ENCODE measurements at places on chromosomes 2 and 18. TPM values are rescaled to one million over a fixed set of nuclear protein-coding genes. Genes with fewer than 3 reads are reported as not detected.

Gene DSC3
- 0.23 TPM for total RNA-seq

Gene NTSR2
- 0.15 TPM for total RNA-seq

Gene MDH1B
- 0.85 TPM for total RNA-seq

Gene PDE11A
- total RNA-seq = not detected

Gene OTOS
- not detected for total RNA-seq

Gene VWA3B
- total RNA-seq = not detected

Gene DYNC2LI1
- total RNA-seq = 8.5 TPM

Gene COL4A4
- total RNA-seq = 0.13 TPM

Gene GKN2
- not detected for total RNA-seq

Gene CYRIA
- total RNA-seq = 0.13 TPM

Gene TBR1
- total RNA-seq = not detected

Gene TTLL4
- 45.6 TPM for total RNA-seq

Gene CFAP221
- not detected for total RNA-seq

Gene SLC30A3
- total RNA-seq = 0.59 TPM

Gene MTX2
- 28.7 TPM for total RNA-seq

Gene SPAST
- 37.8 TPM for total RNA-seq

Gene STAT4
- 0.05 TPM for total RNA-seq

Gene HOXD1
- 0.18 TPM for total RNA-seq

Gene NETO1
- not detected for total RNA-seq

Gene ZNG1B
- 37.1 TPM for total RNA-seq

Gene CD8A
- 0.41 TPM for total RNA-seq

Gene GCKR
- 0.33 TPM for total RNA-seq

Gene POTEC
- total RNA-seq = not detected

Gene EMILIN1
- total RNA-seq = 0.31 TPM

Gene CNDP1
- total RNA-seq = not detected

Gene MAP3K19
- total RNA-seq = not detected

Gene PJVK
- total RNA-seq = 3.7 TPM

Gene FEV
- total RNA-seq = not detected

Gene CELF4
- total RNA-seq = not detected

Gene TDRD15
- total RNA-seq = not detected

Gene CRACDL
- total RNA-seq = 2.4 TPM

Gene ITPRID2
- 261 TPM for total RNA-seq

Gene RFTN2
- total RNA-seq = not detected

Gene SPOPL
- 21.8 TPM for total RNA-seq

Gene GLI2
- 6.2 TPM for total RNA-seq

Gene CYBRD1
- total RNA-seq = 2.5 TPM

Gene GULP1
- total RNA-seq = 51.5 TPM

Gene HK2
- total RNA-seq = 1.7 TPM

Gene CYP26B1
- 12.3 TPM for total RNA-seq

Gene DUSP2
- total RNA-seq = 4.9 TPM

Gene UGT1A10
- not detected for total RNA-seq

Gene SOX11
- not detected for total RNA-seq

Gene PHOSPHO2
- 6.2 TPM for total RNA-seq

Gene ALK
- not detected for total RNA-seq

Gene USP40
- total RNA-seq = 26.6 TPM

Gene MEP1B
- 0.28 TPM for total RNA-seq

Gene IL18R1
- 0.08 TPM for total RNA-seq

Gene CKAP2L
- 27.0 TPM for total RNA-seq

Gene DYSF
- total RNA-seq = 0.31 TPM

Gene LRRTM4
- total RNA-seq = 0.23 TPM

Gene SLC9A4
- total RNA-seq = not detected

Gene DTNA
- 0.77 TPM for total RNA-seq

Gene ZNF385B
- total RNA-seq = 0.28 TPM

Gene RNF138
- total RNA-seq = 27.3 TPM

Gene C2orf80
- not detected for total RNA-seq

Gene FN1
- total RNA-seq = 4.2 TPM

Gene COLEC12
- total RNA-seq = 0.03 TPM

Gene PTMA
- total RNA-seq = 1,390 TPM

Gene SALL3
- not detected for total RNA-seq

Gene NEB
- 0.10 TPM for total RNA-seq

All from Panc1 (cell line).